ENCODE measurements at places on chromosomes 7 and 10. TPM values are rescaled to one million over a fixed set of nuclear protein-coding genes. Genes with fewer than 3 reads are reported as not detected.

DNA sequence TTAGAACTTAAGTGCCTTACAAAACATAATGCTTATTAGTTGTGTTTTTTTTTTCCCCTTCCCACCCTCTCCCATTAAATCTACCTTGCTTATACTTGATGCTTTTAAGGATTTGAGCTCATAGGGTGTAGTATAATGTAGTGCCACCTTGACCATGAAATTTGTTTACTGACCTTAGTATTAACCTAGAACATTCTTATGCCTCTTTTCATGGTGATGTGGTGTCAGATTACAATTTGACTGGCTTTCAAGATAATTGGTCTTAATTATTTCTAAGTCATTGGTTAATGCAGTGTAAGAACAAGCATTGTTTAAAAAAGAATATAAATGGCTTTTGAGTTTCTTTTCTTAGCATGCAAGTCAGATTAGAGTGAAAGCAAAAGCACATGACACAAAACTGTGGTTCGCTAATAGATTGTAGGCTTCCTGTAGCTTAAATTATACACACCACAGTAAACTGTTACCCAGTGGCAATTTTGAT, 61.8 kb downstream of the ADD3 start:
- peaks cover 9% of the 10 kb centered on the region for H3K36me3 ChIP-seq
- H3K27me3 ChIP-seq = no peaks in the 10 kb centered on the region

GRCh38 chr10:69060127-69060798, 27.6 kb upstream of the SRGN start:
- no peaks in the 10 kb centered on the region for H3K27me3 ChIP-seq
- peaks cover 9% of the 10 kb centered on the region for H3K4me1 ChIP-seq
- no peaks in the 10 kb centered on the region for H3K36me3 ChIP-seq
- no peak for DNase-seq

- no peak for DNase-seq
- no peak overlapping the region for H3K4me3 ChIP-seq
- peaks cover 7% of the 10 kb centered on the region for H3K4me1 ChIP-seq
- H3K36me3 ChIP-seq = no peaks in the 10 kb centered on the region
- no peak overlapping the region for H3K27ac ChIP-seq
These were observed 91.3 kb downstream of the PARD3 start for GRCh38 chr10:34723750-34724149.

DNA sequence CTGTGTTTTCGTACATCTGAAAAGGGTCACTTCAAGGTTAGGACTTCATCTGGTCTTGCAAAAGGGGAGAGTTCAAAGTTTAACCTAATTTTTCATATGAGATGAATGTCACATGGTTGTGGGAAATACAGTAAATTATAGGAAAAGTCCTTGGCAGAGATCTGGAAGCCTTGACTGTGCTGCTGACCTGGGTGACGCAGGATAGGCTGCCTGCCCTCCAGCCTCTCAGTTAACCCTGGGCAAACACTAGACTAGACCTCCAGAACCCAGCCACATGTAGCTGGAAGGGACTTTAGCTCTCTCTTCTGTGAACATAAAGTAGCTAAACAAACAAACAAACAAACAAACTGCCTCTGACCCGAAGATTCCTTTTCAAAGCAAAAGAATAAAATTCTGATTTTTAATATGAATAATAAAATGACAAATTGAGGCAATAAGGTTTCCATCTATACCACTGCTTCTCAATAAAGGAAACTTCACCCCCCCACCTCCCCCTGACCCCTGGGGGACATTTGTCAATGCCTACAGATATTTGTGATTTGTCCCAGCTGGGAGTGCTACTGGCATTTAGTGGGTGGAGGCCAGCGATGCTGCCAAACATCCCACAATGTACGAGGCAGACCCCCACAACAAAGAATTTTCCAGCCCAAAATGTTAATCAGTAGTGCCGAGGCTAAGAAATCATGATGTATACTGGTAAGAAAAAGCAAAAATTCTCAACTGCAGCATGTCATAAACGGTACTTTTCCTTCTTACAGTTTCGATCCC, 75.2 kb upstream of the PRR15 start:
- no peak for DNase-seq
- no peaks in the 10 kb centered on the region for H3K36me3 ChIP-seq
- no peak overlapping the region for H3K27ac ChIP-seq

- peaks cover 16% of the 10 kb centered on the region for H3K27me3 ChIP-seq
- no peaks in the 10 kb centered on the region for H3K4me1 ChIP-seq
- no peak overlapping the region for H3K27ac ChIP-seq
- H3K36me3 ChIP-seq = peaks cover 3% of the 10 kb centered on the region
- H3K4me3 ChIP-seq = no peak overlapping the region
These were observed 495.2 kb downstream of the GLRX3 start for GRCh38 chr10:130631142-130632096.

DNA sequence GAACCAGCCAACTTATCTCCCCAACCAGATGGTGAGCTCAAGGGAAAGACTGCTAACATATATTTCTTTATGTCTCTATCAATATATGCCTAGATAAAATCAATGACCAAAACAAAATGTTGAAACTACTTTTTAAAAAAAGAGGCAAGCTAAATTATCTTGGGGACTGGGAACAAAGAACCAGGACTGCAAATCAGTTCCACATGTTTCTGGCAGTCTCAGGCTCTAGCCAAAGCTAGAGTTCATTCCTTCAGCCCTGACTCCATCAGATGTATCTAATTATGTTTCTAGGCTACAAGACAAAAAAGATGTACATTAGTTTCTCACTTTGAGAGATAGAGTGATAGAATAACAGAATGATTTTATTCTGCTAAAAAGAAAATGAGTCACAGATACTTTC, 1290.3 kb upstream of the SORCS1 start:
- no peak overlapping the region for H3K4me3 ChIP-seq
- H3K27ac ChIP-seq = no peak overlapping the region

The SEPTIN14 gene
- polyA plus RNA-seq = not detected

GRCh38 chr10:20877986-20878983, 18.8 kb downstream of the NEBL start:
- H3K27me3 ChIP-seq = no peaks in the 10 kb centered on the region
- DNase-seq = no peak
- H3K4me3 ChIP-seq = no peak overlapping the region
- no peaks in the 10 kb centered on the region for H3K36me3 ChIP-seq
- no peak overlapping the region for H3K27ac ChIP-seq

The HOXA10 gene
- not detected for polyA plus RNA-seq

The PIK3CG gene
- 36.4 TPM for polyA plus RNA-seq

DNA sequence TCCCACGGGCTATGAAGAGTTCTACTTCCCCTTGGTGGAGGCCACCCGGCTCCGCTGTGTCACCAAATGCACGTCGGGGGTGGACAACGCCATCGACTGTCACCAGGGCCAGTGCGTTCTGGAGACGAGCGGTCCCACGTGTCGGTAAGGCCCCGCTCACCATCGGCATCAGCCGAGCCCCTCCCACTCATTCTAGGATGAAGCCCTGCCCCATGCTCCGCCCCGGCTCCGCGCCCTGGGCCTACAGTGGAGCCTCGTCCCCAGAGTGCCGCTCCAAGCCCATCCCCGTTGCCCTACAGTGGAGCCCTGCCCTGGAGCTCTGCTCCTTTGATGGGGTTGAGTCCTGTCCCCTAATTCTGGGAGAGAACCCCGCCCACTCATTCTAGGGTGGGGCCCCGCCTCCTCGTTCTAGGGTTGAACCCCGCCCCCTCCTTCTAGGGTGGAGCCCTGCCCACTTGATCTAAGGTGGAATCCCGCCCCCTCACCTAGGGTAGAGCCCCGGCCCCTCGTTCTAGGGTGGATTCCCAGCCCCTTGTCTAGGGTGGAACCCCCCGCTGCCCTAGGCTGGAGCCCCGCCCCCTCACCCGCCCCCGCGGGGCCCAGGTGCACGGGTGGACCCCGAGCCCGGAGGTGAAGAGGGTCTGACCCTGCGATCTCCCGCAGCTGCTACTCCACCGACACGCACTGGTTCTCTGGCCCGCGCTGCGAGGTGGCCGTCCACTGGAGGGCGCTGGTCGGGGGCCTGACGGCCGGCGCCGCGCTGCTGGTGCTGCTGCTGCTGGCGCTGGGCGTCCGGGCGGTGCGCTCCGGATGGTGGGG, 3.4 kb upstream of the MUC12 start:
- H3K27me3 ChIP-seq = peaks cover 75% of the 10 kb centered on the region
- H3K27ac ChIP-seq = peak overlapping the region; percentile 49

GRCh38 chr10:99521765-99522469, 10.8 kb upstream of the NKX2-3 start:
- no peak overlapping the region for H3K4me3 ChIP-seq
- peaks cover 15% of the 10 kb centered on the region for H3K36me3 ChIP-seq
- DNase-seq = no peak
- H3K4me1 ChIP-seq = peaks cover 23% of the 10 kb centered on the region

DNA sequence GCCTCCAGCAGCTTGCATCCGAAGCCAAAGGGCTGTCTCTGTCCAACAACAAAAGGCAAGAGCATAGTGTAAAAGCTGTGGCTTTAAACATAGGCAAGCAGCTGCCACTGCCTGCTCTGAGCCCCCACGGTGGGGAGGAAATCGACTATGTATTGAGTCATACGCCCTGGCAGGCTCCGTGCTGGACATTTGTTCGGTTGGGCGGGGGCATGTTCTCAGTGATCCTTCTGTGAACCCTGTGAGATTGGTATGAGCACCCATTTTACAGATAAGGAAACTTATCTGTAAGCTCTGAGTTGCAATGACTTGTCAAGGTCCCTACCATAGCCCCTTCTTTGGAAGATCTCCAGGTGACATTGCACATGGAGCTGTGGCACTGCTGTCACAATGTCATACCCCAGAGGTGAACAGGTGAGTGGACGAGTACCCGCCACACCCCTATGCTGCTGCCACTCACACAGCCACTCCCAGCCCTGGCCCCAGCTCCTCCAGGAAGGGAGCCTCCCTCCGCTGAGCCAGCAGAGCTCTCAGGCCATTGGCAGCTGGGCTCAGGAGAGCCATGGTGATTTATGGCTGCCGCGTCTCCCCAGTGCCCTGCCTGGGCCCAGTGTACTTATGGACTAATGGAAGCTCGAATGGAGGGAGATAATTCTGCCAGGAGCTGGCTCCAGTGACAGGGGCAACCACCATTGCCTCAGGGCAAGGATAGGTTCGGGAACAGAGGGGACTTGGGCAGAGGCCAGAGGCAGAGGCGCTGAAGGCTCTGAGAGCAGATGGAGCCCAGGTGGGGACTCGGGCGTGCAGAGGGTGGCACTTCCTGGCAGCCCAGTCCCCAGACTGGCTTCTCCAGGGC, 43.7 kb downstream of the UNC5B start:
- H3K36me3 ChIP-seq = no peaks in the 10 kb centered on the region
- H3K27me3 ChIP-seq = peaks cover 3% of the 10 kb centered on the region
- peaks cover 6% of the 10 kb centered on the region for H3K4me1 ChIP-seq
- no peak overlapping the region for H3K4me3 ChIP-seq

DNA sequence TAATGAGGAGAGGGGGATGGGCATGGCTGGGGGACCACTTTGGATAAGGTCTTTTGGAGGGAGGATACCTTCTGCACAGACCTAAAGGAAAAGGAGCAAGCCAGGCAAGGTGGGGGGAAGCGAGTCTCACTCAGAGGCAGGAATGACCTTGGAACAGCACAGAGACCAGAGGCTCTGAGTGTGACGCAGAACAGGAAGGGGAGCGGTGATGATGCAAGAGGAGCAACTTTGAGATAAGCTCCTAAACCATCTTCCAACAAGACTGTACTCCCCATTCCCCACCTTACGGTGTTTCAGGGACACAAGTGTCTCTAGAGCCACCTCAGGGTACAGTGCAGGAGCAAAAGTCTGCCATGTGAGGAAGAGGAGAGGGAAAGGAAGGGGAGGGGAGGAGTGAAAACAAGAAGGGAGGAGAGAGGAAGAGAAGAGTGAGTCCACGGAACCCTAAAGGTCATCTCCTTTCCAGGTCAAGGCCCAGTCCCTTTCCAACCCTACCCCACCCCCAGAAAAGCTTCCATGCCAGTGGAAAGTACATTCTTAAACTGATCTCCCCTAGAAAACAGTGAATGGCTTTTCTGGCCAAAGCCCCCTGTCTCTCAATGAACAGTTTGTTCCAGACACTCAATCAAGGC, 54.1 kb downstream of the JAZF1 start:
- no peak overlapping the region for H3K4me3 ChIP-seq
- DNase-seq = no peak
- H3K27ac ChIP-seq = peak overlapping the region; percentile 89
- H3K27me3 ChIP-seq = no peaks in the 10 kb centered on the region

DNA sequence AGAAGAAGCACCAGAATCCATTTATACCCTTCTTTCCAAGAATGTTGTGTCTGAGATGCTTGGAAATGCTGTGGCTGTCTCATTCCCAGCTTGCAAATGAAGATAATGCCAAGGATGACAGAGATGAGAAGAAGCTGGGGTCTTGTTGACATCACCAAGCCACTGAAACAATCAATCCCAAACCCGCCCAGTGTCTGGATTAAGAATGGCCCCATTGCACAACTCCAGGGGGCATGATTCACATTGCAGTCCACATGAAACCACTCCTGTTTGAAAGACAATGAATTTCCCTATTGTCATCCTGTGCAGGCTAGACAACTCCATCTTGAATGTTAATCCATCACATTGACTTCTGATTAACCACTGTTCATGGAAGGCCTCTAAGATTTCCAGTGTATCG, 28.6 kb downstream of the SORBS1 start:
- H3K27ac ChIP-seq = no peak overlapping the region
- no peak overlapping the region for H3K4me3 ChIP-seq
- H3K27me3 ChIP-seq = no peaks in the 10 kb centered on the region
- H3K36me3 ChIP-seq = no peaks in the 10 kb centered on the region

The CD36 gene
- polyA plus RNA-seq = 3.9 TPM

DNA sequence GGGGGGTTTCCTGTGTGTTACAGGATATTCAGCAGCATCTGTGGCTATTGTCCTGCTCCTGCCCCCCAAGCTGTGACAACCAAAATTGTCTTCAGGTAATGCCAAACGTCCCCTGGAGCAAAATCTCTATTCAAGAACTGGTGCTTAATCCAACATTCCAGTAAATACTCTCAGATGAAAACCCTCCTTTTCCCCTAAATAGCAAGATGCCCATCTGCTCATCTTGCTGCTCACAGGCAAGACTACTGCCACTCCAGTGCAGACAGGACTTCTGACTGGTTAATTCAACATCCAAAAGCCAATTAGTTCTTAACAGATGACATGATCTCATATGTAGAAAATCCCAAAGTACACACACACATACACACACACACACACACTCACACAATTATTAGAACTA, 20.5 kb upstream of the JAZF1 start:
- H3K27me3 ChIP-seq = no peaks in the 10 kb centered on the region
- DNase-seq = no peak
- peak overlapping the region; percentile 78 for H3K27ac ChIP-seq
- H3K36me3 ChIP-seq = no peaks in the 10 kb centered on the region
- H3K4me3 ChIP-seq = no peak overlapping the region

All from naive B cell (primary cell).